ENCODE measurements at places on chromosomes 4 and X.

DNA sequence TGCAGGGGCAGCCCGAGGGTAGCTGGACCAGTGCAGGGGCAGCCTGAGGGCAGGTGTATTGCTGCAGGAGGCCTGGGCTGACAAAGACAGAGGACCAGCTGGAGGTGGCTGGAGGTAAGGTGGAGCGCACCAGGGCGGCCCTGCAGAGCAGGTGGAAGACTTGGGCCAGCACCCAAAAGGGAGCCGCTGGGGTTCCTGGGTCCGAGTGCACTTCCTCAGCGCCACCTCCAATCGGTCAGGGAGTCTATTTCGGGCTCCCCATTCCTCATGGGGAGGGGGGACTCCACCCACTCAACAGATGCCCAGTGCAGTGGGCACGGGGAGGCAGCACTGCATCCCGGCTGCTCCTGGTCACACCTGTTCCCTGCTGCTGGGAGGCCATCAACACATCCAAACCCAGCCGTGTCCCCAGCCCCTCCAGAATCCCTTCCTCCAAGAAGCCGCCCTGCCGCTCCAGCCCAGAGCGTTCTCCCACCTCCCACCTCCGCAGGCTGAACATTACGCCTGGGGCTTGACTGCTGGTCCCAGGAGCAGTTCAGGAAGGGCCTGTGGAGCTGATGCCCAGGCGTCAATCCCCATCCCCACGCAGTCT is 1.5 kb downstream of the LRPAP1 start:
- DNase-seq = no peak

- DNase-seq = no peak
These were observed 336.1 kb upstream of the PABPC4L start for GRCh38 chr4:134537701-134538100.

GRCh38 chr4:8652181-8653078 is 59.9 kb downstream of the CPZ start:
- DNase-seq = no peak

DNA sequence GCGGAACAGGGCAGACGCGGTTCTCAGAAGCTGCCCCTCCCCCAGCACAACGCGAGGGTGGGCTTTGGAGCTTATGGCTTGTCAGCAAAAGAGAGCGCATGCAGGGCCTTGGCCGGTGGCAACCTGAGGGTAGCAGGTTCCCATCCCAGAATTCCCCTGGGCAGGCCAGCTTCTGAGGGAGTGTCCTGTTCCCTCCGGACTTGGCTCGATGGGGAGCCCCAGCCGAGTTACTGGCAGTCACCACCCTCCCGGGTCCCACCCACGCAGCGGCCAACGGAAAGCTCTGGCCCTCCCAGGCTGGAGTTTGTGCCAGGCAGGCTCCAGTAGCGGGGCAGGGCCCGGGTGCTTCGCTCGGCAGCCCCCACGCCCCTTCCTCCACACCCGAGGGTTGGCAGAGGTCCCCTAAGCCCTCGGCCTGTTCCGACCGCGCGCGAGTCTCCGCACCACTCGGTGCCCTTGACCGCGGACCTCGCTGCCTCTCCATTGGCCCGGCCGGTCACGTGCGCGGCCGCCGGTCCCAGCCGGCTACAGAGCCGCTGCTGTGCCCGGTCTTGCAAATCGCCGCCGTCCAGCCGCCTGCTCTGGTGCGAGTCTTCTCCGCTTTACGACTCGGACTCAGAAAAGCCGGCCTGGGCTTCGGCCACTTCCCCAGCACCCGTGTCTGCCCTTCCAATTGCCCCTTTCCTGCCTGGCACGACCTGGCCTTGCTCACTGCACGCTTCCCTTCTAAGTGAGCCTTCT is 20.9 kb upstream of the MTM1 start:
- DNase-seq = no peak

DNA sequence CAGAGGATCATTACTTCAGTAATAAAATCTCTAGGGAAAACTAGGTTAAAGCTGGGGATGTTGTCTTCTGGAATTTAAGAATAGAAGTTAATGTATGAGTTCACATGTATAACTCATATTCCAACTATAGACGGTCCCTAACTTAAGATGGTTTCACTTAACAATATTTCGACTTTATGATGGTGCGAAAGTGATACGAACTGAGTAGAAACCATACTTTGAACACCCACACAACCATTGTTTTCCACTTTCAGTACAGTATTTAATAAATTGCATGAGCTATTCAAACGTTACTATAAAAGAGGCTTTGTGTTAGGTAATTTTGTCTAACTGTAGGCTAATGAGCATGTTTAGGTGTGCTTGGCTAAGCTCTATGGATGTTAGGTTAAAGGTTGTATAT is 38.7 kb downstream of the CCSER1 start:
- DNase-seq = no peak

DNA sequence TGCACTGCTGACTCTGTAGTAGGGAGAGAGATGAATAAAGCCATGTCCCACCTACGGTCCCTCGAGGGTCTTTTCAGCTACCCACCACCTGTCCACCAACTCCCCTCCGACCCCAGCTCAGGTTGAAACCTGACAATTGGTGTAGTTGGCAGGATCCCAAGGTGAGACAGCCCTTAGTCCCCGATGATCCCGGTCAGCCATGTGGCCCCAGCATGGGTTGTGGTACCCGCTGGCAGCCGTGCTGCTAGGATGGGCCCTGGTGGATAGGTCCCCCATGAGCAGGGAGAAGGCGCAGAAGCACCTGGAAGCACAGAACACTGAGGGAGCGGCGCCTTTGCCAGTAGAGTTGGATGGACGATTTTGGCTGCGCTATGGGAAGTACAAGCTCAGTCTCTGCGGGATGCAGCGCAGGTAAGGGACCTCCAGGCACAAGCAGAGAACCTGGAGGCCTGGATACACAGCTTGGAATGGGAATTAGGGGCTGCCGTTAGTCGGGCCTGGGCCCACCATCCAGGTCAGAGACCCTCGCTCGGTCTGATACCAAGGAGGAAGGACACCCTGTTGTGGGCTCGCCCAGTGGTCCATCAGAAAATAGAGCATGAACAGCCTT is 694.6 kb upstream of the AGA start:
- no peak for DNase-seq

All from NAMALWA (cell line).